ENCODE measurements at places on chromosomes 5 and 9.

GRCh38 chr9:89738137-89738932 lies 133.5 kb downstream of the GADD45G start:
- DNase-seq = no peak

DNA sequence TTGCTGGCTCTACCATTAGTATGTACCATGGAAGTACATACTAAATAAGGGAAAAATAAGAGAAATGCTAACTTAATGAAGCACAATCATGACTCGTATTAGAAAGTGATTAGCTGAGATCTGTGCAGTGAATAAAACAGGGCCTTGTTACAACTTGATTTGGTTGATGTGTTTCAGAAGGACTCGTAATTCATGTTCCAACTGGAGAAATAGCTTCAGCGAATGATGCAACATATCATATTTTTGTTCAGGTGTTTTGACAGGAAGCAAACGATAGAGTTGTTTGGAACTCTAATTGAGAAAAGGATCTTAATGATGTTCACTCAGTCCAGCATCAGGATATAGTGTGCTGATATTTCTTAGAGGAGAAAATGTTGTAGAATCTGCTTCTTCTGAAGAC lies 474.6 kb upstream of the WWC1 start:
- no peak for DNase-seq

DNA sequence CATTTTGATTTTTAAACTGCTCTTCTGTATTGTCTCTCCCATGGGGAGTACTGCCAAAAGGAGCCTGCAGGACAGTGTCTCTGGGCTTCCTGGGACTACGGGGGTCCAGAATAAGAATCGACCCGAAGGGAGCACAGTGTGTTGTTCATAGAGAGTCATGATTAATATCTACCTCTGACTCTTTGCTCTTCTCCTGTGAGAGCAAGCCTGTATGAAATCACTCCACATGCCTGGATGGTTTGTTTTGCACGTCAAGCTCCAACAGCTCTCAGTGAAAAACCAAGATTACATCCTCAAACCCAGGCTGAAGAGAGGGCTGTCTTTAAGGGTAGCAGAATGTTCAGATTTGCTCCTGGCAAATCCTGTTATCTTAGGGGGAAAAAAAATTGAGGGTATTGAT lies 1860.0 kb upstream of the WWC1 start:
- no peak for DNase-seq

DNA sequence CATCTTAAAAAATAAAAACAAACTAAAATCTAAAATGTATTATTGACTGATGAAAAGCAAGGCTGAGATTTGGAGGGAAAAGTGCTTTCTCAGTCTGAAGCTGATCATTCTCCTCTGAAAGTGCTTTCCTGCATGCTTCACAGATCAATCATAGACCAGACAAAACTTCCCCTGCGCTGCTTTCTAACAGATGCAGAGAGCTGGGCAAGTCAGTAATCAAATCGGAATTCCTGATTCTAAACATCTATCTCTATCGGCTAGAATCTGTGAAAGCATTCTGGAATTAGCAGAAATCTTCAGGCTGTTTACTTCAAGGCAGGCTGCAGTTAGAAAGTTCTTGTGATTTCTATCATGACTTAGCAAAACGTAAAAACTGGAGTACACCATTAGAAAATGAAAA lies 15.6 kb upstream of the FAM81B start:
- DNase-seq = no peak

- DNase-seq = no peak
Observed at GRCh38 chr5:157624144-157624543, 28.1 kb downstream of the SOX30 start.

GRCh38 chr9:133700819-133701320 lies 37.3 kb downstream of the SARDH start:
- DNase-seq = no peak

DNA sequence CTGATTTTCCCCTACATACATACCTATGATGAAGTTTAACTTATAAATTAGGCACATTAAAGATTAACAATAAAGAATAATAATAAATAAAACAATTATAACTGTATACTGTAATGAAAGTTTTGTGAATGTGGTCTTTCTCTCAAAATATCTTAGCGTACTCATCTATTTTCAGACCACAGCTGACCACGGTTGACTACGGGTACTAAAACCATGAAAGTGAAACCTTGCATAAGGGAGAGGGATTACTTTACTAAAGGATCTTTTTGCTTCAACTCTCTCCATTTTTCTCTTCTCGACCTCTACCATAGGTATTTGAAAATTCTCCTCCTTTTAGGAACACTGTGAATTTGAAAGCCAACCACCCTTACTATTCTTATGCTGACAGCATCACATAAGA lies 475.5 kb downstream of the CETN3 start:
- DNase-seq = peak; percentile 48

DNA sequence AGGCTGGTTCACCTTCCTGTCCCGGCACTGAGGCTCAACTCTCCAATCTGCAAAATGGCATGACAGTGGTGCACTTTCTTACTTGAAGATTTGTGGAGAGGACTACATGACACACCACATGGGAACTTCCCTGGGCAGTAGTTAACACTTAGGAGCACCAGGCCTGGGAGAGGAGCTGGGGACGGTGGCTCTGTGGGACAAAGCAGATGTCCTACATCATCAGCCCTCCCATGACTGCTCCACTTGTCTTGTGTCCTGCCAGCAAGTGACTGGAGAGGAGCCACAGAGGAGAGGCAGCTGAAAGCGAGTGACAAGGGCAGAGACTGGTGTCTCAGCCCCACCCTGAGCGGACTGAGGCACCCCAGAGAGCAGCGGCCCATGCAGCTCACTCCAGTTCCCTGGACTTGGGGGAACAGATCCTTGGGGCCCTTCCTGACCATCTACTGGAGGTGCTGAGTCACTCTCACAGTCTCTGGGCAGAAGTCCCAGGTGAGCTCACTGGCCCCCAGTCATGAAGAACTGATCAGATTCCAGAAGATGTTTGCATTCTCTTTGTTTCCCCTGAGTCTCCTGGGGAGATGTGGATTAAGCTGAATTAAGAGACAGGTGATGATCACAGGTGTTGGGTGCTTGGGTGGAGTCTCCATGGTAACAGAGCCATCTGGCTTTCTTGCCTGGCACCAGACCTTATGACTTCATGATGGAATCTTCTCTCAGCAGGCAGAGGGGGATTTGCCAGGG lies 13.2 kb upstream of the SLC25A48 start:
- no peak for DNase-seq

DNA sequence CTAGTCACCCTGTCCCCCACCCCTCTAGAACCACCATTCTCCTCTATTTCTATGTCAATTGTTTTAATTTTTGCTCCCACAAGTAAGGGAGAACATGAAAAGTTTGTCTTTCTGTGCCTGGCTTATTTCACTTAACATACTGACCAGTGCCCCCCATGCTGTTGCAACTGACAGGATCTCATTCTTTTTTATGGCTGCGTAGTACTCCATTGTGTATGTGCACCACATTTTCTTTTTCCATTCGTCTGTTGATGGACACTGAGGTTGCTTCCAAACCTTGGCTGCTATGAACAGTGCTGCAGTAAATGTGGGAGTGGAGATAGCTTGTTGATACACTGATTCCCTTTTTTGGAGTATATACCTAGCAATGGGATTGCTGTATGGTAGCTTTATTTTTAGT lies 7.4 kb upstream of the TERT start:
- no peak for DNase-seq

DNA sequence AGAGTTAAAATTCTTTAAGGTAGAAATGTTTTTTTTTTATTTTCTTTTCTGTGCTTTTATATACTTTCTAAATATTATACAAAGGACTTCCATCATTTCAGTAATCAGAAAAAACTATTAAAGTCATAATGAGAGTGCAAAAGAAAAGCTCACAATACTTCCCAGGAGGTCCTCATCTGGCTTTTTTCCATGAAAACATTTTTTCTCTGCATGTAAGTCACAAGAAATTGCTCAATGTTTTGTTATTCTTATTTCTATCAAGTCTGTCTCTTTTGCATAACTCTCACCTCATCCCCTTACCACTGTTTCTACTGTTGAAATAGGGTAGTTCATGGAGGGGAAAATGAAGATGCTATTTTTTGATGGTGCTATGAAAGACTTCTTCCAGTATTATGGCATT lies 375.0 kb downstream of the TMEM232 start:
- no peak for DNase-seq

DNA sequence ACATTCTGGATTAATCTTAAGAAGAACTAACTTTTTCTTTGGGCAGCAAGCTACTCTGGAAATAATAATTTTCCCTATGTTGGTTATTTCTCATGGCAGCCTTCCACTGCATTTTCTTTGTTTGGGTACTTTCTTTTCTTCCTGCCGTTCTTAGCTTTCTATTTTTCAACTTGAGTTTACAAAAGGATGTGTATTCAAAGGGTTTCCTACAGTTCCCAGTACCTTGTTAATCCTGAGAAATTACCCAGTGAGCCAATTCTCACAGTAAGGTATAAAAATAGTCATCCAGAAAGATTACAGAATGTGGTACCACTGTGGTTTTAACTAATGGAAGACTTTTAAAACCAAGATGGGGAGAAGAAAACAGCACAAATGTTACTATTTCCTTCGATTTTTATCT lies 20.2 kb downstream of the GPR21 start:
- no peak for DNase-seq

GRCh38 chr5:57537811-57538210 lies 55.2 kb upstream of the ACTBL2 start:
- no peak for DNase-seq

DNA sequence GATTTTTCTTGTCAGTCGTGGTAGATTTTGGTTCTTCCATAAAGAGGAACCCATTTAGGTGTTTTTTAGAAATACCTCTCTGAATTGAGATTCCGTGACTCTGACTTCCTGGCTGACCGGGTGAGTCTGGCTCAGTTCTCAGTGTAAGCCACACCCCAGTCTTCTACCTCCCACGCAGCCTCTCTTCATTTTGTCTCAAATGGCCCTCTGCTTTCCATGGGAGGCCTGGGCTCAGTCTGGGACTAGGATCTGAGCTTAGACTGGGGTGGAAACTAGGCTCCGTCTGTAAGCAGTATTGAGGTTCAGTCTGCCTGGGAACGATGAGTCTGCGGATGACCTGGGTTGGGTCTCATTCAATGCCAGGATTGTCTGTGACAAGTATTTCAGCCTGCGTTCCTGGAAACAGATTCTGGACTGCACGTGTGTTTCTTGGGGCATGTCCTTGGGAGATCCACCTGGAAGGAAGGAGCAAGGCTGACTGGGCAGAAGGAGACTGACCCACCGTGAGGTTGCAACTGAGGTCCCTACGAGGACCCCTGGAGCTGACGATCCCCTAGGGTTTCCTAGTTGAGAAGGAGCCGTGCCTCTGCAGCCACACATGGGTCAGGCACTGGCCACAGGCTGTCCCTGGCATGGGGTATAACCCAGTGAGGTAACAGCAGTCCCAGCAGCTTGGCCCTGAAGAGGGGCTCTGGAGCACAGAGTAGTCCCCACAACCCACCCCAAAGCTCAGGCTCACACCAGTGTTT lies 12.4 kb upstream of the CRB2 start:
- no peak for DNase-seq

GRCh38 chr5:80034559-80034958 lies 589 bp upstream of the THBS4 start:
- DNase-seq = no peak

DNA sequence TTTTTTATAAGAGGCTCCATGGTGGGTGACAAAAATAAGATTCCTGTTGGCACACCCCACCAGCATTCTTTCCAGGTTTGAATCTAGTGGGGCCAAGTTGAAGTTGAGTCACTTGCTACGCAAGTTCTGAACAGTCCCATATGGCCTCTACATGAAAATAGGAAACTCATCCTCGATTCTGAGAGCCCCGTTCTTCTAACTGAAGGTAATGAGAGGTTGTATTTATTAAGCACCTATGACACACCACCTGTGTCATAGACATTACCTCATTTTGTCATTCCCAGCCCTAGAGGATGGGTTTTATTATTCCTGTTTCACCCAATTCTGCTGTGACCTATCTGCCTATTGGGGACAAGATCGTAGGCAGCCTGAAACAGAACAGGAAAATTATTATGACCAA lies 131.7 kb downstream of the ACTL7B start:
- DNase-seq = no peak

DNA sequence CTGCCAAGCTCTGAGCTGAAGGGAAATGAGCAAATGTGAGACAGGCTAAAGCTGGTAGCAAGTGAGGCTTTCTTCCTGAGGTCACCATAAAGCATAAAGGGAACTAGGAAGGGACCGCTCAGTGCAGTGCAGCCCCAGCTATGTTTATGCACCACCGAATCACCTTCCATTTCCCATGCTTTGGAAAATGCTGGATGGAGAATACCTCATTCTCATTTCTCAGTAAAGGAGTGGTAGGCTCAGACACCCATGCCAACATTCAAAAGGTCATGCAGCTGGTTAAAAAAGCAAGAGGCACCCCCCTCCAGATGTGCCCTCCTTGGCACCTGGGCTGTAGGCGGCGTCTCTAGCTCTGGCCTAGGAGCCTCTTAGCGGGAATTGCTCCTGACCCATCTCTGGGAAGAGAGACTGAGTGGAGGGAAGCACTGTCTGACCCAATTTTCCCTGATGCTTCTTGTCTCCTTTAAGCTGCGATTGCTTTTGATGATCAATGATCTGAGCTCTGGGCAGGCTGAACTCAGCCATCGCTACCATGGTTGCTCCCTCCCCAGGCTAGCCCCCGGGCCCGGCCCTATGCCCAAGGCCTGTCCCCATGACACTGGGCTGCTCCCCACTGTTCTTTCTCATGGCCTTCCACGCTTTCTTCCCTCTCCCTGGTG lies 58.7 kb downstream of the ZNF354C start:
- DNase-seq = no peak

- no peak for DNase-seq
Observed at GRCh38 chr9:112274600-112274999, 58.8 kb downstream of the PTBP3 start.

DNA sequence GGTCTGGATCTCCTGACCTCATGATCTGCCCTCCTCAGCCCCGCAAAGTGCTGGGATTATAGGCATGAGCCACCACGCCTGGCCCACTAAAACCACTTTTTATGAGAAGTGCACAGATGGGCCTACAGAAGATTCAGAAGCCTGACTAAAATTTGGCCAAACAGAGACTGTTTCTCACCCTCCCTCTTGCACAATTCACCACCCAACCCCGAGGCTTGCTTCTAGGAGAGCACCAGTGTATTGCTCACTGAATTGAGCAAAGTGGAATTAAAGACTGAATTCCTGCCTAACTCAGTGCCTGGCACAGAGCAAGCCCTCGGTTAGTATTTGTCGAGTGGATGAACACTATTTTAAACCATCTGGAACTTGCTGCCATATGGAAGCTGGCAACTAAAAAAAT lies 3.4 kb upstream of the DCTN4 start:
- DNase-seq = no peak

DNA sequence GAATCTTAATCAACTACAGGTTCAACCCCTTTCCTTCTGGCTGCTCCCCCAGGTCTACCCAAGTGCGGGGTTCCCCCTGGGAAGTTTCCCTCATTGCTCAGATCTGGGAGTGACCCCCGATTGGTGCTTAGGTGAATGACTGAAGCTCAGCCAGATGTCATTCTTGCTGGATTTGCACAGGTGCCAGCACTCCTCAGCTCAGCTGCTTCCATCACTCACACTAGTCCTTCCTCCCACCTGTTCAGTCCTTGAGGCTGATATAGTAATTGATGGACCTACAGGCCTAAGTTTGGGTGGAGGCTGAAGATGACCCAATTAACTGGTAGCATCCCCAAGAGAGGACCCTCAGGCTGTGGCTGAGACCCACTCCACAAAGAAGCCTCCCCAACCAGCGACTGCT lies 32.9 kb downstream of the PRLR start:
- no peak for DNase-seq
